NAMALWA (cell line): ENCODE measurements at places on chromosomes 11 and 22.

DNA sequence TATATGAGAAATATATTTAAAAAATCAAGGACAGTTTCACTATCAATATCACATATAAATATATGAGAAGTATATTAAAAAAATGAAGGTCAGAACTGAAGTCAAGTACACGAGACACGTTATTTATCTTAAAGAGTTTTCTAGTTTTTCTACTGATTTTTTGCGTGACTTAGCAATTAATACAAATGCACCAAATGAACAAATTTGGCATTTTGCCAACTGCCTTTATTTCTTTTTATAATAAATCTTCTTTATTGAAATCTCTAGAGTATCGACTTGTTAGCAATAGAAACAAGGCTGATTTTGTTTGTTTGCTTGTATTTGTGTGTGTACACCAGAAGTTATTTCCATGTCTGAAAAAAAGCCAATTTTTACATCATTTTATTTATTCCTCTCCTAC, 1684.7 kb upstream of the RAG2 start:
- no peak for DNase-seq

DNA sequence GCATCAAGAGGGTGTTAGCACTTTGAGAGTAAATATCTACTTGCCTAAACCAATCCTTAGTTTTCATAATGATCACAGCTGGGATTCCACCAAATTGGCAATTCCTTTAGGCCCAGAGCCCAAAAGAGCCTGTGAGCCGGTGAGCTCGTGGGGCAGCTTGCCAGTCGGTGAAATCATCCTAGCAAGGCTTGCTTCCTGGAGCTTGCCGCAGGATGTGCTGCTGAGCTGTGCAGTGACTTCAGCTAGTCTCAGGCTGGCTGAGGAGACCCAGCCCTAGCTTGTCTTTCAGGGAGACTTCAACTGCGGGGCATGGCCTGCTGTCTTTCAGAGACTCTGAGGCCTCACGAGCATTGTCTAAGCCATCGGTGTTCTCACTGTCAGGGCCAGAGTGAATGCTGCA, 73.6 kb upstream of the SUSD2 start:
- no peak for DNase-seq

- DNase-seq, result no peak
These were observed 16.2 kb downstream of the CSRP3 start for GRCh38 chr11:19185516-19186052.

GRCh38 chr11:9075556-9075955, 15.8 kb downstream of the SCUBE2 start:
- DNase-seq, result no peak

DNA sequence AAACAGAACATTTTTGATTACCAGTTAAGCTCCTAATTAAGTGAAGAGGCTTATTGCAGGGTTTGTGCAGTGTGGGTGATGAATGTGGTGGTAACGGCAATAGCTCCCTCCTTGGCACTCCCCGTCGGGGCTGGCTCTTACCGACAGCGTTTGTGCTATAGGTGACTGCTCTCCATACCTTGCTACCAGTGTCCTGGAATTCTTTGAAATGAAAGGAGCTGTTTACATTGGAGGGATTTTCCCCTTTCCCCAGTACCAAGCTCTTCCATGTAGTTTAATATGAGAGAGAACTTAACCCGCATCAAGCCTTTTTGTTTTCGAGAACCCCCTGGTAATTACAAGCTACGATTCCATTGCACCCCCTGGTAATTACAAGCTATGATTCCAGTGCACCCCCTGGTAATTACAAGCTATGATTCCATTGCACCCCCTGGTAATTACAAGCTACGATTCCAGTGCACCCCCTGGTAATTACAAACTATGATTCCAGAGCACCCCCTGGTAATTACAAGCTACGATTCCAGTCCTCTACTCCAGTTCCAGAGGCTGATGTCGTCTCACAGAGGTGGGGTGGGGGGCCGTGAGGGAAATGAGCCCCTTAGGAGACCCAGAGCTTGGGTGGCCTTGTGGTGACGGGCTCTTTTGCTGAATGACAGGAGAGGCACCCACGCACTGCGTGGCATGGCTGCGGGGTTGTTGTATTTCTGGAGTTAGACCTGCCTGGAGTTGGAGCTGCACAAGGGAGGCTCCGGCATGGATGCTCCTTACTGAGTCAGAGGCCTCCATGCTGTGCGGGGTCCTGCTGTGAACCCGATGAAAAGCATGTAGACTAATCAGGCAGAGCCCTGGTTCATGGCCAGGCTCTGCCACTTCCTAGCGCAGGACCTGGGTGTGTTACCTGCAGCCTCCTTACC, 205.3 kb downstream of the TBC1D22A start:
- no peak for DNase-seq

DNA sequence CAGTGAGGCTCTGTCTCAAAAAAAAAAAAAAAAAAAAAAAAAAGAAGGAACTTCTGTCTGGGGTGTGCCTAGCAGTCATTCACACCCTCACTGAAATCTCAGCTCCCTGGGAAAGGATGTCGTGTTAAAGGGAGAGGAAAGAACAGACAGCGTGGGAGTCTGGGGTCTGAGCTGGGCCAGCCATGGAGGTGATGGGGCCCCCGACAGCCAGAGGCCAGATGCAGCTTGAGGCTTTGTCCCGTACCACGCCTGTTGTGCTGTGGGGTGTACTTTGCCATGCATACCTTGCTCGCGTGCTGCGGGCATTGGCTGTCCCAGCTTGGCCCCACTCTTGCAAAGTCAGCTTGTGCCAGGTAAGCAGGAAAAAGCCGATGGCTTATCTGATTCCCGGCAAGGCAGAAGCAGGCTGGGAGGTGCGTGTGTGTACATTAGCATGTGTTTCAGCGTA, 4.6 kb downstream of the SYT12 start:
- DNase-seq, result peak; percentile 33

DNA sequence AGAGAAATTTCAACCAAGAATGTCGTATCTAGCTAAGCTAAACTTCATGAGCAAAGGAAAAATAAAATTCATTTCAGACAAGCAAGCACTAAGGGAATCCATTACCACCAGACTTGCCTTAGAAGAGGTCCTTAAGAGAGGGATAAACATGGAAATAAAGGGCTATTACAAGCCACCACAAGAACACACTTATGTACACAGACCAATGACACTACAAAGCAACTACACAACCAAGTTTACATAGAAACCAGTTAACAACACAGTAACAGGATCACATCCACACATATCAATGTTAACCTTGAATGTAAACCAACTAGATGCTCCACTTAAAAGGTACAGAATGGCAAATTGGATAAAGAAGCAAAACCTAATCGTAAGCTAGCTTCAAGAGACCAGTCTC, 38.0 kb downstream of the TMEM123 start:
- DNase-seq, result no peak

GRCh38 chr11:88013508-88014065, 161.7 kb downstream of the RAB38 start:
- DNase-seq, result no peak

DNA sequence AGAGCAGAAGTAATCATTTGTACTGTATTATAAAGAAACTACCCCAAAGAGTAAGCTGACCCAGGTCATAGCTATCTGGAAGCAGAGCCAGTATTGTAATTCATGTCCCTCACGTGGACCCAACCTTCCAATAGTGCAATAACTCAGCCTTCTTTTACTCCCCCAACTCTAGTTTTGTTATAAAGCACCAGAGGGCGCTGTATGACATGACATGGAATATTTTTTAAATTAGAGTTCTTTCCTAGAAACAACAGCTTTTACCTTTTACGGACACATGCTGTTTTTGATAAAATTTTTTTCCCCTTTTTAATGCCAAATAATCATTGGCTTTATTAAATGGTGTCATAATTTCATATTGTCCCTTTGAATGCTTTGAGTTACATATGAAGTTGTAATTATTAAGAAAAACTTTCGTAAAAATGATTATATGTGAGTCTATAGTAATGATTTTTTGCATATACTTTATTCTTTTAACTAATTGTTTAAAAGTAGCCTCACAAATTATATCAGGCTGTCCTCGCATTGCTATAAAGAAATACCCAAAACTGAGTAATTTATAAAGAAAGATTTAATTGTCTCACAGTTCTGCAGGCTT, 76.9 kb downstream of the DKK3 start:
- DNase-seq, result peak; percentile 71

DNA sequence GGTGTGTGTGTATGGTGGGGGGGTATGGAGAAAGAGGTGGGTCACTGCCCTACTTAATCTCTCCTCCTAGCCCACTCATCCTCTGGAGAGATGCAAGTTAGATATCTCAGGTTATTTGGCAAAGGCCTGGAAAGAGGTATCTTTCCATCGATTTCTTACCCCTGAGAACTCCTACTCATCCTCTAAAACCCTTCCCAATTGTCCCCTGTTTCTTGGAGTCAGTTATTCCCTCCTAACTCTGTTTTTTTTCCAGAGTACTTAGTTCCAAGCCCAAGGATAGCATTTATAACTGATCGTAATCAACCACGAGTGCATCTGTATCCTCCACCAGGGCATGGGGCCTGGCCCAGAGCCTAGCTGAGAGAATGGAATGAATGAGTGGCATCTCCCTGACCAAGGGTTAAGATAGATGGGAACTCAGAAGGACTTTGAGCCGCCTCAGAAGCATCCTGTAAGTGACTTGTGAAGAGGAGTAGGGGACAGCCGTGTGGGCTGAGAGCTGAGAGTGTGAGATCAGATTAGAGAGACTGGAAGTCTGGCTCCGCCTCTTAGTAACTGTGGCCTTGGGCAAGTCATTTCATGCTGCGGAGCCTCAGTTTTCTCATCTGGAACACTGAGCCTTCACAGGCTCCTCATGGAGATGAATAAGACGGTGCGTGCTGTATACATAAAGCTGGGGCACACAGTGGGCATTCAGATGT, 16.2 kb downstream of the CD6 start:
- no peak for DNase-seq

GRCh38 chr11:88508759-88509581, 171.4 kb upstream of the CTSC start:
- DNase-seq, result no peak
